ENCODE measurements at places on chromosomes 2 and 18. TPM values are rescaled to one million over a fixed set of nuclear protein-coding genes. Genes with fewer than 3 reads are reported as not detected.

TMEM131 gene
- total RNA-seq, result 16.1 TPM

PER2 gene
- total RNA-seq, result 7.0 TPM

MEIS1 gene
- total RNA-seq, result 2.2 TPM

ANKRD30BL gene
- total RNA-seq, result not detected

CHST9 gene
- total RNA-seq, result not detected

RUFY4 gene
- total RNA-seq, result 0.09 TPM

CPLX4 gene
- total RNA-seq, result not detected

NEU4 gene
- 0.37 TPM for total RNA-seq

PRKAG3 gene
- not detected for total RNA-seq

TCF23 gene
- total RNA-seq, result not detected

HAAO gene
- total RNA-seq, result not detected
